ACHN (cell line): ENCODE measurements at places on chromosomes 4 and X.

DNA sequence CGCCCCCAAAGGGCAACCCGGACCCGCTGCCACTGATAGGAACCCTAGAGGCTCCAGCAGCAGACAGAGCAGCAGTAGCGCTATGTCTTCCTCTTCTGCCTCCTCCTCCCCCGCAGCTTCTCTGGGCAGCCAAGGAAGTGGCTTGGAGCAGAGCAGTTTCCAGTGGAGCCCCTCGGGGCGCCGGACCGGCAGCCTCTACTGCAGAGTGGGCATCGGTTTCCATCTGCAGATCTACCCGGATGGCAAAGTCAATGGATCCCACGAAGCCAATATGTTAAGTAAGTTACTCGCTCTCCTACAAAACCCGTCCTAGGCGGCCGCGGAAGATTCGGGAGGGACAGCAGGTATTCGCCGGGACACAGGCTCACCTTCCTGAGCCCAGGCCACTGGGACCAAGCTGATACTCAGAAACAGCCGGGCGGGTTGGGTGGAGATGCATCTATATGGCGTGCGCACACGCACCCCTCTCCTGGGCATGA lies 477 bp downstream of the FGF5 start:
- peak; percentile 55 for DNase-seq

DNA sequence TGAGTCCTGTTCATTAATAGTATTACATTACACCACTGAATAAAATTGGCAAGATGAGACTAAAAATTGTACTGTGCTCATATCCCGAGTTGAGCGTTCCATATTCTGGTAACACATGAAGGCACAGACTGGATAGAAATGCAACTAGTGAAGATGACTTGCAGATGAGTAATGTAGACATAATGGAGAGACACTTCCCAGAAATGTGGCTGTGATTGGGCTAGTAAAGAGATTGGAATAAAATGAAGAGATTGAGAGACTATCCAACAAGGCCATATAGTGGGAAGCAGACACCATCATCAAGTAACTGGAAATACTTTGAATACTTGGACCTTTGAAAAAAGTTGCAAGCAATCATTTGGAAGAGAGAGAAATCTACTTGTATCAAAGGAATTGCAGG lies 77.3 kb downstream of the DCAF8L1 start:
- no peak for DNase-seq

DNA sequence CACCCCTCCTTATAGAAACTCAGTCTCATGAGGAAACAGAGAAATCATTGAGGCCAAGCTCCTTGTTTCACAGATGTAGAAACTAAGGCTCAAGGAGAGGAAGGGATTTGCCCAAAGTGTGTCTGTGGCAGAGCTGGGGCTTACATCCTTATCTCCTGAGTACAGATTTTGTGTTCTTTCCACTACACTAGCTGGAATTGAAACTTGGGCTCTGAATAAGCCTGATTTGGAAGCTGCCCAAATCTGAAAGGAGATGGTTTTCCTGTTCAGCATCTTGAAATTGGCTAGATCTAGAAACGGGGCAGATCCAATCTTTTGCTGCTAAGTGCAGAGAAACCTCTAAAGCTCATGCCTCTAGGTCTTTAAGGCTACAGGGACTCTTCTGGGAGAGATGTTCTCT lies 24.3 kb downstream of the AWAT2 start:
- DNase-seq = no peak

DNA sequence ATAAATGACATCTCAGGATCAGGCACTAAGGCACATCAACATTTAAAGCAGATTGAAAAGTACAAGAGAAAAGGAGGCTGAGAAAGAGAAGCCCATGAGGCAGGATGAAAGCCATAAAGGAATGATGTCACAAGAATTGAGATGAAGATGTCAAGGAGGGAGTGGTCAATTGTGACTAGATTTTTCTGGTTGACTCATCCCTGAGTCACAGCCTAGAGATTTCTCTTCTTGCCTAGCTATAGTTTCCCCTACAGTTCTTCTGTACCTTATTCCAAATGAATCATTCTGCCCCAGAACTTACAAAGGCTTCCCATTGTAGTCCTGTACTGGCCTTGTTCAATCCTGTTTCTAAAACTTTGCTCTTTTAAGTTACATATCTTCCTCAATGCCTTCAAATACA lies 3.4 kb upstream of the USP53 start:
- peak; percentile 86 for DNase-seq

GRCh38 chr4:8592366-8593263 lies at the start of gene CPZ:
Gene CPZ, plus strand, starts transcription at chr4:8592765. Its CDS starts 69 bp downstream, at chr4:8592834.
- DNase-seq = no peak

GRCh38 chrX:49163555-49164419 lies 1.2 kb downstream of the MAGIX start:
- peak; percentile 72 for DNase-seq

GRCh38 chr4:118322831-118323502 lies 29.8 kb downstream of the PRSS12 start:
- no peak for DNase-seq

- no peak for DNase-seq
These were observed 787.9 kb upstream of the GALNTL6 start for GRCh38 chr4:171025343-171025742.

- DNase-seq = no peak
These were observed 305.4 kb upstream of the NDST4 start for GRCh38 chr4:115418635-115419396.

DNA sequence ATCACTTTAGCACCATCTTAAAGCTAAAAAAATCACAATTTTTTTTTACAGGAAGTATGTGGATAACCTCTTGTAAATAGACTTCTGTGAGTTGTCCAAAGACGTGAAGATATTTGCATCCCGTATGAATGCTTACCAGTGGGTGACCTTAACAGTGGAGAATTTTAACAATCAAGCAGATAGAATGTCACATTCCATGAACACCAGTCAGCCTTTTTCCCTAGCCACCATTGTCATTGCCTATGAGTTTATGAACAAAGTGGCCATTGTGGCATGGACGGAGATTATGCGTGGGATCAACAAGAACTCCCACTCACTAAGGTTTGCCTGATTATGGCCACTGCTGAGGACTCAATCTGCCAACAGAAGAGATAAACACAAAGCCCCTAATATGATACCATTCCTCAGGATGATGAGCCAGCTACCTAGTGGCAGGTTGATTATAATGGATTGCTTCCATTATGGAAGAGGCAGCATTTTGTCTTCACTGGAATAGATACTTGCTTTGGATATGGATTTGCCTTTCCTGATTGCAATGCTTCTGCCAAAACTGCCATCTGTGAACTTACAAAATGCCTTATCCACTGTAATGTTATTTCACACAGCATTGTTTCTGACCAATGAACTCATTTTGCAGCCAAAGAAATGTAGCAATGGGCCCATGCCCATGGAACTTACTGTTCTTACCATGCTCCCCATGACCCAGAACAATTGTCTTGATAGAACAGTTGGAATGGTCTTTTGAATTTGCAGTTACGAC lies 830.9 kb upstream of the NDST4 start:
- no peak for DNase-seq

- peak; percentile 65 for DNase-seq
These were observed at the start of gene CDK16 for GRCh38 chrX:47218280-47218919. Gene CDK16, plus strand, starts transcription at chrX:47218681. Its CDS starts 4,877 bp downstream, at chrX:47223558.

GRCh38 chrX:18291006-18291545 lies 63.4 kb downstream of the SCML2 start:
- no peak for DNase-seq

DNA sequence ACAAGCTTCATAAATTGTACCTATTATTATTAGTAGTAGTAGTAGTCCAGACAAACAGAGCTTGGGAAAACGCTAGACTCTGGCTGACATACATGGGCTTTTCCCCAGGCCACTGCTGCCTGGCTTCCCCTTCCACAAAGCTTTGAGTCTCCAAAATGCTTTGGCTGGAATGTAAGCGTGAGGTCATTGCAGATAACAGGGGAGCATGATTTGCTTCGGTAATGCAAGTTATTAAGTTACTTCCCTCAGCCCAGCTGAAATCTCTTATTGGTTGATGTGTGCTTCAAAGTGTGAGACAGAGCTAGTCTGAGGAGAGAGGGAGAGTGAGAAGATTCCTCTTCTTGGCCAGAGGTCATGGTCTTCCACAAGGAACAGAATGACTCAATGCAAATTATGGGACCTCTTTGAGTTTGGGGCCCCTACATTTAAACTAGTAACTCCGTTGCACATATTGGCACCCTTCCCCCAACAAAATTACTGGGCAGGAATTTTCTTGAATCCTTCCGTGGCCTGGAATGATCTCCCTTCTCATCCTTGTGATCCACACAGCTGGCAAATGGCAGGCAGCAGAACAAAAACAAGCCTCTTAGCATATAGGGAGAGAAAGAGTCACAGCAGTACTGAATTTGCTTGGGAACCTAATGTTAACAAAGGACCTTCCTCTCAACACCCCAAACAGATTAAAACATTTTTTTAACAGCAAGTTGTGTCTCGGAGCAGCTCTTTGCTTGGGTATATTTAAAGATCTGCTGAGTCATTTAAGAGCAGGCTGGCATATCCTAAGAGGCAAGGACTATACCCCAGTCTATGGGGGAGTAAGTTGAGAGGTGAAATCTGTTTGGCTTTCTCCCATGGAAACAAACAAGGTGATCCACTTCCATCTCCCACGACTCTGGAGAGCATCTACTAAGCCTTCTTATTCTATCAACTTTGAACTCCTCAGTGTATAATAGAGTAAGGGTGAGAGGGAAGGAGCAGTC lies 19.9 kb downstream of the AR start:
- no peak for DNase-seq

GRCh38 chr4:8838961-8839431 lies 32.6 kb downstream of the HMX1 start:
- DNase-seq = no peak

- peak; percentile 33 for DNase-seq
These were observed 672 bp downstream of the LONRF3 start for GRCh38 chrX:118974908-118975671.

DNA sequence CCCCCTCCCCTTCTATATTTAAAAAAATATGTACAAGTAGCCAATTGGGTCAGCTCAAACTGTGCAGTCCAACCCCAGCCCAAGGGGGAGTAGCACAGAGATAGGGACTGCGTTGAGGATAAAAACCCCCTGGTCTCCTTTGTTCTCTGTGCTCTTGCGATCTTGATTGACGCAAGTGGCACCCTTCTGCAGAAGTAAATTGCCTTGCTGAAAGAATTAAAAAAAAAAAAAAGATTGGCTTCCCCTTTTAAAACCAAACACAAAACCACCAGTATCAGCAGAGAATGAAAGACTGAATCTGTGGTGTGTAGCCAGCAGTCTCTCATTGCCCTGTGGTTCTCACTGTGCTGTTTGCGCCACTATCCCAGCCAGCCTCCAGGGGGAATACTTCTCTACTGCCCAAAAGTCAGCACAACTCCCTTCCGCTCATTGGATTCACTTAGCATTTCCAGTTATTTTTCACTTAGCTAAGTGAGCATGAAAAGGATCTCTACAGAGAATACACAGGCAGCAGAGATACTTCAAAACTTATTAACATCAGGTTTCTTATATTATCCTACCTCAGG lies 29.7 kb downstream of the MANBA start:
- no peak for DNase-seq

- no peak for DNase-seq
These were observed 58.0 kb upstream of the SHOX start for GRCh38 chrX:572538-573124.

DNA sequence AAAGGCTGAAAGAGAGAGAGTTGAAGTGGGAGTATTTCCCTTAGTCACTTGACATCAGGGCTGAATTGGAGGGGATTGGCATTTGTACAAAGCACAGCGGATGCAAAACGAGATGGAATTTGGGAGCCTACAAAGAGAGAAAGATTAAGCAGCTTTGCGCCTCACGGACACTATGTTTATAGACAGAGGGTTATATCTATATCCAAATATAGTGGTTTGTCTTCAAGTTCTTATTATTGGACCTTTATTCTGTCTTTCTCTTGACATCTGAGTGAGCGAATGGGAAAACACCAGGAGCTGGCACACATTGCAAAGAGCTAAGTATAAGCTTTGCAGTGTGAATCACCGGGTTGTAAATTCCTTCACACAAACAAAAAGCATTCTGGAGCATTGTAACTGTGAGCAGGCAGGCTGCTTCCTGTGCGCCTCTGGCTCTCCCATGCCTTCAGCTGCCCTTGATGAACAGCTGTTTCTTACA lies 500.2 kb downstream of the STIM2 start:
- DNase-seq = no peak

GRCh38 chr4:26175006-26175786 lies 145.6 kb upstream of the RBPJ start:
- DNase-seq = no peak

DNA sequence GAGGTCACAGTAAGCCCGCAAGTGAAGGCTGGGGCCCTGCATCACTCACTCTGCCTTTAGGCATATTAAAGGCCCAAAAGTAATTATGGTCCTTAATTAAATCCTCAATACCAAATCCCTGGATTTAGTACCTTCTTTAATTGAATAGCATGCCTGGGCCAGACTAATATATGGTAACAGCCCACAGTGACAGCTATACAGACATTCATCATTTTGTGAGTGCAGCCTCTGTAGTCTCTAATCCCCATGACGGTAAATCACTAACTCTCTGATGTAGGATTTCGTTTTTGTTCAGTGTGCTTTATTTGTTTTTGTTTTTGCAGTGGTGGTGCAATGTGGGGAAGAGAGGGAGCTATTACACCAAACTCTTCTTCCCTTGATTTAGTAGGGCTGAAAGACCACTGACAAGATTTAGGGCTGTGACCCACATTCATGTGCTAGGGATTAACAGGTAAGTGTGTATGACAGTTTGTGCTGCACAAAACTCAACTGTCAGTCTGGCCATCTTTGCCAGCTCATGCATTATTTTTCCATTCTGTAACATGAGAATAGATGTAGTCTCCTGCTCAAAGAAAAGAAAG lies 60.6 kb upstream of the SLC39A8 start:
- DNase-seq = no peak

DNA sequence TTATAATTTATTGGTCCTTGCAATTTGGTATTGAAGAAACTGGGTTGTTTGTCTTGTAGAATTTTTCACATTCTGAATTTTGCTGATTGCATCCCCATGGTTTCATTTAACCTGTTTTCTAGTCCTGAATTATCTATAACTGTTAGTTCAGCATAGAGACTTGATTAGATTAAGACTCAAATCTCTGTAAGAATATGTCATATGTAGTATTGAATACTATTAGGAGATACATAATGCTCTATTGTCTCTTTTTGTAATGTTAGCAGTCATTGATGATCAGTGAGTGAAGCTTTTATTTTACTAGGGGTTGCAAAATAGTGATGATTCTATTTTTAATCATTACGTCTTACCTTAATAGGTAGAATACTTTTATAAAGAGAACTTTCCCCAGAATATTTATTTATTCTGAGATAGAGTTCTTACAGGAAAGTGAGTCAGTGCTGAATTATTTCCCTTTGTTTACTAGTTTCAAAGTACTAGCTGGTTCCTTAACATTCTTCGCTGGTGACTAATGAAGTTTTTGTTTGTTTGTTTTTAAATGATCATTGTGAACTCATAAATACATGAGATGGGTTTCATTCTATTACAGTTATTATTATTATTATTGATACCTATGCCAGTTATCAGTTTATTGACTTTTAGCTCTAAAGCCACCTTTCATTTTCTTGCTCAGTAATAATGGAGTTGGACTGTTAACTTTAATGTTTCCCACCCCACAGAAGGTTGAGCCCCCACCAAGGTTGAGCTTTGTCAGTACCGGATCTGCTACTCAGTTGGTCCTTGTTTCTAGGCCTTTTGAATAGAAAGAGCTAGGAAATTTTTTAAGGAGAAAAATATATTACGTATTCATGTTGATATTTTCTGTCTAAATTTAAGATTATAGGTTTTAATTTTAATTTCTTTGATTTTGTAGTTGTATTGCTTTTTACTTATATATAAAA lies 102.3 kb downstream of the LARP1B start:
- peak; percentile 73 for DNase-seq

GRCh38 chr4:157265281-157265680 lies 44.8 kb downstream of the GRIA2 start:
- DNase-seq = no peak
